Right forelimb (tissue), 1 donor: ENCODE measurements at places on chromosomes 16 and 17.

- DNase-seq = no peak
Observed at GRCh38 chr16:50547340-50548124, 664 bp upstream of the NKD1 start.

DNA sequence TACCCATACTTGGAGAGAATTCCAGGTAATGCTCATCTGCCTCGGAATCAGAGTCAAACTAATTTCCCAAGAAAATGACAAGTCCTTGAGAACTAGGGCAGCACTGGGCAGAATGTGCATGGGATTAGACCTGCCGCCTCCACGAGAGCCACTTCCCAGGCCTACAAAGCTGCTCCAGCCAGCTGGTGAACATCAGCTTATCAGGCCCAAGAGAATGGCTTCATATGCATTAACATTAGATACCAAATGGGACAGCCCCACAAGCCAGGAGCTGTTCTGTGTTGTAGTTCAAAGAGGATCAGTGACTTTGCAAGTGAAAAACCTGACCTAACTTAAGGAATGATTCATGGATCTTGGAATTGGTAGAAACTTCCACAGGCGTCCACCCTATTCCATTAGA, 203.3 kb downstream of the CYLD start:
- DNase-seq = no peak

DNA sequence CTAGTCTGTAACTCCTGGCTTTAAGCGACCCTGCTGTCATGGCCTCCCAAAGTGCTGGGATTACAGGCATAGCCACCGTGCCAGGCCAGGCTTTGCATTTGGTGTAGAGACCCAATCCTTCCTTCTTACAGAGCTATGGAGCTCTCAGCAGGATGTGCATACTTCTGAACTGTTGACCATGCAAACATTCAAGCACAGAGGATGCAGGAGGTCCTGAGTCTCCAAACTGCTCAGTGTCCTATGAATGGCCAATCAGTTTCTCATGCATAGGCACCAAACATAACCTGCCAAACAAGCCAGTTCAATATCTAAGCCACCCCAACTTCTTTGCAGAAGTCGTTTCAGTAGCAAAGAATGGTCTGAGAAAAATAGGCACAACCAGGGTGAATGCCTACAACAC, 40.0 kb upstream of the NF1 start:
- no peak for DNase-seq

DNA sequence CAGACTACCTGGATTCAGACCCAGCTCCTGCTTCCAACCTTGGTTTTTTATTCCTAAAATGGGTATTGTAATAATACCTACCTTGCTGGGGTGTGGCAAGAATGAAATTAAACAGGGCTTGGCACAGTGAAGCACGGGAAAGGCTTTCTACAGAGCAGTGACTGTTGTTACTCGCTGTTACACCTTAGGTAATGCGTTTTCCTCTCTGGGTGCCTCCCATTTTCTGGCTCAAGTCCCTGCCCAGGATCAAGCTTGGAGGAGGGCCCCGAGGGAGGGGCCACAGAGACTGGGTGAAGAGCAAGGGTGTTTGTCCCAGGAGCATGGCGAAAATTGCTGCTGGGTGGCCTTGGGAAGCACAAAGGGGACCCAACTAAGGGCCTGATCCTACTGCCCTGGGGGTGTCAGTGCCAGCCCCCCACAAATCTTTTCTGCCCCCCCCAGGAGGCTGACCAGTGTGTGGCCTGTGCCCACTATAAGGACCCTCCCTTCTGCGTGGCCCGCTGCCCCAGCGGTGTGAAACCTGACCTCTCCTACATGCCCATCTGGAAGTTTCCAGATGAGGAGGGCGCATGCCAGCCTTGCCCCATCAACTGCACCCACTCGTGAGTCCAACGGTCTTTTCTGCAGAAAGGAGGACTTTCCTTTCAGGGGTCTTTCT, 13.3 kb downstream of the MIEN1 start:
- no peak for DNase-seq
